ENCODE measurements at places on chromosomes 12 and 14. TPM values are rescaled to one million over a fixed set of nuclear protein-coding genes. Genes with fewer than 3 reads are reported as not detected.

Gene TSPAN8
- total RNA-seq, result 10.1 TPM

GRCh38 chr12:53292426-53292825 lies 2.9 kb upstream of the PFDN5 start:
- no peak for DNase-seq

- no peak for DNase-seq
These were observed 7.4 kb downstream of the PLEKHG6 start for GRCh38 chr12:6317693-6318439.

DNA sequence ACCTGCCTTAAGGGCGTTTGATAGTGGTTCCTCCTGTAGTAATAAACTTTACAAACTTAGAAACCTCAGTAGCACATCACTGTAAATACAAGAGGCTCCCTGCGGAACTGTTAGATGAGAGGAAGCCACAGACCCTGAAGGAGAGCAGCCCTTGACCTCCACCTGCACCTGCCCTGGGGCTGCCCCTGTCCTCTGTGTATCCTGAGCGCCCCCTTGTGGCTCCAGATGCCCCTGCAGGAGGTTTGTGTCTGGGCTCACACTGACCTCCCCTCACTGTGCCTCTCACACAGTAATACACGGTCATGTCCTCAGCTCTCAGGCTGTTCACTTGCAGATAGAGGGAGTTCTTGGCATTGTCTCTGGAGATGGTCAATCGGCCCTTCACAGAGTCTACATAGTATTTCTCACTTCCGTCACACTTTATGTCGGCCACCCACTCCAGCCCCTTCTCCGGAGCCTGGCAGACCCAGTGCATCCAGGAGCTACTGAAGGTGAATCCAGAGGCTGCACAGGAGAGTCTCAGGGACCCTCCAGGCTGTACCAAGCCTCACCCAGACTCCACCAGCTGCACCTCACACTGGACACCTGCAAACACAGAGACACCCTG lies 1059.8 kb downstream of the TMEM121 start:
- no peak for DNase-seq

Gene LRRC10
- not detected for total RNA-seq

Gene ART4
- total RNA-seq, result 15.2 TPM

DNA sequence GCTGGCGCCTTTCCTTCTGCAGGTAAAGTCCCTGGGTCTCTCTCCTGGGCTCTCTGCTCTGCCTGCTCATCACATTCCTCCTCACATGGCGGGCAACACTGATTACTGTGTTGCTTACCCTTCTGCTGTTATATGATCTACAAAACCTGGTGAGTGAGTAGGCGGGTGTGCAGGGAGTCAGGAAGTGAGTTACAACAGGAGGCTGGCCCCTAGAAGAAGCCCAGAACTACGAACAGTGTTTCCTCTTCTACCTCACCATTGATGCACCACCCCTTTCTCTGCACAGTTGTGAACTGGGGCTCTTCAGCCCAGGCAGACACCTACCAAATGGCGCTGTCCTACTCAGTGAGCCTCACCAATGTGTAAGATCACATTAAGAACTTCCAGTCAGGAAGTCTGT lies 4.9 kb upstream of the KLHL33 start:
- DNase-seq, result no peak

- DNase-seq, result no peak
These were observed 86.0 kb downstream of the SCFD1 start for GRCh38 chr14:30708157-30708556.
